ENCODE measurements at places on chromosomes 7 and 10.

- no peak for DNase-seq
Measured at GRCh38 chr7:156121434-156121833, 309.2 kb upstream of the SHH start.

- DNase-seq = no peak
Measured at GRCh38 chr10:62081341-62082270, 180.1 kb downstream of the ARID5B start.

DNA sequence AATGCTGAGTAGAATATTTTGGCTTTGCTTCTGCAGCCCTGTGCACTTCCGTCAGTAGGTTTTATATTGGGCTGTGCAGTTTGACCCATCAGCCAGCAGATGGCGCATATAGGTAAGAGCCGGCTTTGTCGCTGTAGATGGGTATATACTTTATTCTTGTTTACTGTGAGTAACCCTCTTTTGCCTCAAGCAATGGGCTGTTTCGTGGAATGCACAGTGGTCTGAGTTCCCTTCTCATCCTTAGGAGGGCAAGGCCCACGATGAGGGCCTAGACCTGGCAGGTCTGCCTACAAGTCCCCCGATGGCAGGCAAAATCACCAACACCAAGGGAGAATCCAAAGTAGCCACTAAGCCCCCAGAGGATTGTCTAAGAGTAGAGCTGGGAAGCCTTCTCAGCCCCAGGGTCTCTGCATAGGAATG is 1002.9 kb upstream of the KCND2 start:
- peak; percentile 10 for DNase-seq

- peak; percentile 3 for DNase-seq
Measured at GRCh38 chr10:92839191-92840085, 8.9 kb upstream of the EXOC6 start.

GRCh38 chr7:140304191-140304799 is 94.0 kb downstream of the SLC37A3 start:
- DNase-seq = no peak

DNA sequence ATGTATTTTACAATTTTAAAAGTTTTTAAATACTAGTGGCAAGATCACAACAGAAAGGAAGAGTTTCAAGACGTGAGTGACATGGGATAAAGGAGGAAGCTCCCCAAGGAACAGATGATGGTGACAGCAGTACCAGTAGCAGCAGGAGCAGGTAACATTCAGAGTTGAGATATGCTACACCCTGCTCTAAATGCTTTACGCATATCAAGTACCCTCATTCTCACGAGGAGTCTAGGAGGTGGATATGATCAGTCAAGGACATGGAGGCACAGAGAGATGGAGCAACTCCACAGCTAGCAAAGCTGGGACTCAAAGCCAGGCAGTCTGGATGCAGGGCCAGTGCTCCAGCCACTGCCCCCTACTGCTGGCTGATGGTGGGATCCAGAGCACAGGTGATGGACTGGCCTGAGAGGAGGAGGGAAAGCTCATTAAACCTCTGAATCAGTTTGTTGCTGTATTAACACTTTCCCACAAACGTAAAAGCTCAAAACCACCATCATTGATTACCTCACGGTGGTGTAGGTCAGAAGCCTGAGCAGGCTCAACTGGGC is 17.5 kb downstream of the RP9 start:
- no peak for DNase-seq

All from bone marrow (tissue), 2 donors.